ENCODE measurements at places on chromosomes 2 and 18.

DNA sequence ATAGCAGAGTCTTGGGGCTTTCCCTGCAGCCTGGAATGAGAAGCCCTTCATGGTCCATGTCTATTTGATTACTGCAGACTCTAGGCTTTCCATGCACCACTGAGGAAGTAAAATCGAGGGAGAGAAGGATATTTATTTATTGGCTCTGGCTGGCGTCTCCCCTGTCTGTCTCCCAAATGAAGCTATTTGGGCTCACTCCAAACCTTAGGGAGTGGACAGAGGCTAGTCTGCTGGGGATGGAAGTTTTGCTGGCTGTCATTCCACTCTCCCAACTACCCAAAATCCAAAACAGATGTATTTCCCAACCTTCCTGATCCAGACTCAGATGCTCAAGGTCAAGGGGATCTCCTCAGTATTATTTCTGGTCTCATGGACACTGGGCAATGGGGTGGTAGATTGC lies 33.7 kb downstream of the TMEM17 start:
- DNase-seq, result no peak

GRCh38 chr2:88942798-88943197 lies 251.3 kb downstream of the RPIA start:
- DNase-seq, result no peak

DNA sequence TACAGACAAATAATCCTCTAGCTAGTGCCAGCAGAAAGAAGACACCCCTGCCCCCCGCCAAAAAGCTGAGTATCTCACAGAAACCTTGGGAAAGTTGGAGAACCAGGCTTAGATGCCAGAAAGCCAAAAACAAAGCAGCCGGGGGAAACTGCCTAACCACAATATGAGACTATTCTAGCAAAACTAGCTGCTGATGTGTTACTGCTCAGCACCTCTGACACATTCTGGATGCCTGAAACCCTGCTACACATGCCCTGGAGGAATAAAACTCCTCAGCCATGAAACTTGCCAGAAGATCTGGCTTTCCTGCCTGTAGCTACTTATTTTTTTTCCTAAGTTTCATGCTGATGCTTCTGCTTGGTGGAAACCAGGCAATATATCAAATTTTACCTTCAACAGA lies 122.7 kb upstream of the GCFC2 start:
- DNase-seq, result no peak

- DNase-seq, result no peak
These were observed 53.2 kb downstream of the ADCYAP1 start for GRCh38 chr18:957829-958228.

DNA sequence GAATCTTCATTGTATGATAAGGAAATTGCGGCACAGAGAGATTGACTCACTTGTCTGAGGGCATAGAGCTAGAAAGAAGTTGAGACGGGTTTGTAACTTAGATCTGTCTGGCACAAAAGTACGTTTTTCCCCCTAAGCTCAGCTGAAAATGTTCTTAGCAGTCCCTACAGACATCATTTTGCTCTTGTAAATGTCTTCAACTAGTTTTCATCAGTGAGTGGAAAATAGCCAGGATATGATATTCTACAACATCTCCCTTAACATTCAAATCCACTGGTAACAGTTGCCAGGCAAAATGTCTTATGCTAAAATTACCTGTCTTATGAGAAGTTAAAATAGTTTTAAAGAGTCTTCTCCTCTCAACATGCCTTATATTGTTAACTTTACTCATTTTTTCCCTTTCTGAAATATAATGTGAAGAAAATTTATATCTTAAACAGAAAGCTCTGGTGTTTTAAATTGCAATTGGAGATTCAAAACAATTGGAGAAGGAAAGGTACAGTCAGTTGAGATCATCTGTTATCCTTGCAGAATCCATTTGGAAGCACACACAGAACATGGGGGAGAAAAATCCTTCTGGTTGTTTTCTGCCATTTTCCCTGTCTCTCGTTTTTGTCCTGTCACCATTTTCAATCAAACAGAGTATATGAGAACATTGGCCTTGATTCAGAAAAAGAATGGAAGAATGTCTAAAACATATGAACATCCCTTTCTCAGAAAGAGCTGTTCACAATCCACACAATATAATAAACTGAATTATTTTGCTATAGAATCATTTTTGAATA lies 255.0 kb downstream of the TRIB2 start:
- no peak for DNase-seq

- DNase-seq, result no peak
These were observed 6.7 kb upstream of the IL1B start for GRCh38 chr2:112843288-112843687.

GRCh38 chr2:19848952-19849351 lies 52.8 kb downstream of the TTC32 start:
- DNase-seq, result no peak

GRCh38 chr2:119149611-119150010 lies 8.9 kb downstream of the C1QL2 start:
- DNase-seq, result no peak

- no peak for DNase-seq
These were observed 90.4 kb downstream of the PID1 start for GRCh38 chr2:229180658-229181057.

GRCh38 chr2:205744074-205744591 lies 61.8 kb downstream of the NRP2 start:
- no peak for DNase-seq

GRCh38 chr2:235570256-235570655 lies 76.4 kb downstream of the AGAP1 start:
- no peak for DNase-seq
